Tibial nerve (tissue), 4 donors: ENCODE measurements at places on chromosomes 4 and X. TPM values are rescaled to one million over a fixed set of nuclear protein-coding genes. Genes with fewer than 3 reads are reported as not detected.
A peak's percentile ranks its signal among the peaks of the same experiment; 100 is the strongest.

- DNase-seq, result no peak
- no peaks in the 10 kb centered on the region for H3K27me3 ChIP-seq
- H3K27ac ChIP-seq, result peak overlapping the region; percentile 88
- peaks cover 4% of the 10 kb centered on the region for H3K4me1 ChIP-seq
- no peaks in the 10 kb centered on the region for H3K36me3 ChIP-seq
These were observed 449 bp downstream of the CTPS2 start for GRCh38 chrX:16711893-16712547.

TMEM154 gene
- total RNA-seq, result 1.3 TPM

GRCh38 chr4:110850461-110851442, 227.9 kb upstream of the PITX2 start:
- H3K27me3 ChIP-seq, result no peaks in the 10 kb centered on the region
- H3K36me3 ChIP-seq, result no peaks in the 10 kb centered on the region
- no peak overlapping the region for H3K27ac ChIP-seq
- no peak for DNase-seq

SLC34A2 gene
- not detected for total RNA-seq

GRCh38 chr4:70938086-70938485, 35.9 kb downstream of the MOB1B start:
- no peak for DNase-seq
- no peaks in the 10 kb centered on the region for H3K27me3 ChIP-seq
- H3K4me3 ChIP-seq, result no peak overlapping the region
- H3K36me3 ChIP-seq, result no peaks in the 10 kb centered on the region
- H3K4me1 ChIP-seq, result no peaks in the 10 kb centered on the region

CT47B1 gene
- total RNA-seq, result not detected

DNA sequence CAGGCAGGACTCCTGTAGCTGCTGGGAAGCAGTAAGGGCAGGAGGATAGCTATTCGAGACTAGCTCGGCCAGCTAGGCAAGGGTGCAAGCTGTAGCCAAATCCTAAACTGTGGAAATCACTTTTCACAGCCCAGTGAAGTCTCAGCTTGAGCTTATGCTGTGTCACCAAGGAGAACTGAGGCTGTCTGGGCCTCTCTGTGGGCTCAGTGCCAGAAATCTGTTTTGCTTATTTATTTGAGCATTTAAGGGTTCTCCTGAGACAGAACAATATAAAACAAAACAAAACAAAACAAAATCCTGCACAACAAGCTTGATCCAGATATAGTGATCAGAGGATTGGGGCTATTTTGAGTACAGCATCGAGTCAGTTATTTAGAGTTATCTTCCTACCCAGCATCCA, 97.5 kb downstream of the FANCB start:
- no peaks in the 10 kb centered on the region for H3K4me1 ChIP-seq
- no peak overlapping the region for H3K27ac ChIP-seq
- no peaks in the 10 kb centered on the region for H3K27me3 ChIP-seq
- H3K36me3 ChIP-seq, result no peaks in the 10 kb centered on the region
- H3K4me3 ChIP-seq, result no peak overlapping the region

- H3K27me3 ChIP-seq, result no peaks in the 10 kb centered on the region
- DNase-seq, result no peak
- H3K4me3 ChIP-seq, result no peak overlapping the region
- H3K4me1 ChIP-seq, result no peaks in the 10 kb centered on the region
These were observed 339.7 kb downstream of the PCDH19 start for GRCh38 chrX:100070334-100070849.

- H3K4me1 ChIP-seq, result no peaks in the 10 kb centered on the region
- H3K36me3 ChIP-seq, result no peaks in the 10 kb centered on the region
- no peak overlapping the region for H3K4me3 ChIP-seq
- H3K27ac ChIP-seq, result no peak overlapping the region
These were observed 79.8 kb downstream of the PPEF2 start for GRCh38 chr4:75822416-75822815.

DNA sequence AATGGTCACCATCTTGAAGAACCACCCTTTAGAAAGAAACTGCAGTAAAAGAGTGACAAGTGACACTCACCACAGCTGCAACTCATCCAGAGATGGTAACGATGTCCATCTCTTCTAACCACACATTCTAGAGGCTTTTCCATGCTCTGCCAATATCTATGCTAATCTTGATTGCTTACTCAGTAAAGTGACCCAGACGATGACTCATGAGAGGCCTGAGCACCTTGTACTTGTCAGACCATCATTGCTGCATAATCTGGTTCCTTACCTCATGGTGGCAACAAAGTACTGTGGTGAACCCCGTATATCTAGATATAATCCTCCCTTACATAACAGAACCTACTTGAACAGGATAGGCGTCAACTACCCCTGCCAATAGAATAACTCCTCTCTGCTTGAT, 75.6 kb downstream of the CCNG2 start:
- no peak overlapping the region for H3K4me3 ChIP-seq
- H3K27me3 ChIP-seq, result no peaks in the 10 kb centered on the region
- no peak for DNase-seq

DNA sequence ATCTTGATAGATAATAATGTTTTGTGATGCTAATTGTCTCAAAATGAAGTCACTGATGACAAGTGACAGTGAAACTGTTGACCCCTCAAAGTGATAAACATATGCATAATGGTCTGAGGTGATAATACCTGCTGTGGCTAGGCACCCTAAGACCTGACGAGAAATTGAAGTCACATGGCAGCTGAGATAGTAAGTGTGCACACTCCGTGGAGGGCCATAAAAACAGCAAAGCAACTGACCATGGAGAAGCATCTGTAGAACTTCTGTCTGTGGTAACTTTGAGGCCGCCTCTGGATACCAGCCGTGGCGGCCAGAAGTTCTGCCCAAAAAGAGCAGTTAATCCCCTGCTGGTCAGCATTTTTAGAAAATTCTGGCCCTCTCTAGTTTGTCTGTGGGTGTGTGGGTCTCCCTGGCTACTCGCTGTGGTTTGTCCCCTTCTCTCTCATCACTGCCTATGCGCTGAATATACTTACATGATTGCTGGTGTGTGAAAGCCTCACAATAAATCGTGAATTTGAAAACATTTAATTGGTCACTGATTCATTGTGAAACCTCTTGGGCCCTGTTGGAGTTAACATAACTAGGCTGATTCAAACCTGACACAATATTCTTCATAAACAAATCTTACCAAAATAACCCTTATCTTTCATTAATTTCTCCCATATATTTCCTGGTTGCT, 50.6 kb downstream of the CCDC149 start:
- no peak overlapping the region for H3K27ac ChIP-seq
- H3K4me3 ChIP-seq, result no peak overlapping the region
- H3K36me3 ChIP-seq, result no peaks in the 10 kb centered on the region
- no peak for DNase-seq
- peaks cover 9% of the 10 kb centered on the region for H3K4me1 ChIP-seq
- H3K27me3 ChIP-seq, result no peaks in the 10 kb centered on the region

GRCh38 chr4:148162519-148162918, 279.7 kb downstream of the NR3C2 start:
- no peak overlapping the region for H3K4me3 ChIP-seq
- no peaks in the 10 kb centered on the region for H3K36me3 ChIP-seq
- no peaks in the 10 kb centered on the region for H3K27me3 ChIP-seq
- no peak for DNase-seq

GRCh38 chr4:159677521-159677920, 574.6 kb downstream of the RAPGEF2 start:
- no peak for DNase-seq
- no peak overlapping the region for H3K27ac ChIP-seq
- H3K27me3 ChIP-seq, result no peaks in the 10 kb centered on the region
- H3K36me3 ChIP-seq, result no peaks in the 10 kb centered on the region

TGIF2LX gene
- not detected for total RNA-seq

BANK1 gene
- 3.5 TPM for total RNA-seq

- no peak overlapping the region for H3K27ac ChIP-seq
- DNase-seq, result no peak
- H3K4me3 ChIP-seq, result no peak overlapping the region
- no peaks in the 10 kb centered on the region for H3K27me3 ChIP-seq
- peaks cover 14% of the 10 kb centered on the region for H3K36me3 ChIP-seq
- H3K4me1 ChIP-seq, result peaks cover 4% of the 10 kb centered on the region
These were observed 27.5 kb upstream of the NDUFC1 start for GRCh38 chr4:139329665-139330200.

DNA sequence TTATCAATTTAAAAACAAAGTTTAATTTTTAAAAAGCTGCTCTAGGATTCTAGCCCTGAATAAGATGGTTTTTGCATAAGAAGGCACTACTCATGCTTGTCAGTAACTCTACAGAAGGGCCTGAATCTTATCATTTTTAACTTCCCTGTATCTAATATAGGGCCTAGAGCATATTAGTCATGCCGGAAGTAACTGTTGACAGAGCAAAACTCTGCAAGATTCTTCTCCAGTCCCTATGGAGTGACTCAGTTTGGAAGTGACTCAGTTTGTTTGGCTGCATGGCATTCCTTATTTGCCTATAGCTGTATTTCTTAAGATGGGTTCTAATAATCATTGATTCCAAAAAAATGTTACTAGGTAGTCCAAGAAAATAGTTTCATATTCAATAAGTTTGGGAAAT, 431.8 kb upstream of the HTR2C start:
- DNase-seq, result no peak
- no peaks in the 10 kb centered on the region for H3K4me1 ChIP-seq
- H3K27ac ChIP-seq, result no peak overlapping the region
- no peaks in the 10 kb centered on the region for H3K27me3 ChIP-seq
- no peak overlapping the region for H3K4me3 ChIP-seq

DNA sequence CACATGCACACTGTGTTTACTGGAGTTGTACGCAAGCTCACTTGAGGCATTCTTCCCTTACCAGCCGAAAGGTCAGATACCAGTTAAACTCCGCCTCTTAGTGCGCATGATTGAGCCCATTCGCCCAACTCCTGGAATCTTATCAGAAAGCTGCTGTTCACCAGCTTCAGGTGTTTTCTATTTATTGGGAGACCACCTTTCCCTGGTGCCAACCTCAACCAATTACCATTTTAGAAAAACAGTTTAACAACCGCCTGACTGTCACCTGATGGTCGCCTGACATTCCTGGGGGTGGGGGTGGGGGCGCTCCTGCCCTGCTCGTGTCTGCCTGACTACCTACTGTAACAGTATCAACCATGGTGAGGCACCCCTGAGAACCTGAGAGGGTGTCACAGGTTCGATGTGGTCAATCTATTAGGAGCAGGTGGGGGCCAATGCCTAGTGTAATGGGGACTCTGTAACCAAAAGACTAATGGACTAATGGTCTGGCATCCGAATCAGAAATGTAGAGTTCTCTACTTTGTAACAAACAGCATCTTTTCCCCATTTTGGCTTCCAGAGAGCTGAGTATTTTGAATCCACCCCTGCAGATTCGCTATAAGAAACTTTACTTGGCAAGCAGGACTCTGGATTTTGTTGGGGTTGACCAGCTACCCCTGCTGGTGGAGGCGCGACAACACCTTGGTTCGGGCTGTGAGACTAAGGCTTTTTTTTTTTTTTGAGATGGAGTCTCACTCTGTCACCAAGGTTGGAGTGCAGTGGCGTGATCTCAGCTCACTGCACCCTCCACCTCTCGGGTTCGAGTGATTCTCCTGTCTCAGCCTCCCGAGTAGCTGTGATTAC, 58.2 kb upstream of the ZNF157 start:
- H3K36me3 ChIP-seq, result no peaks in the 10 kb centered on the region
- peak; percentile 16 for DNase-seq
- no peaks in the 10 kb centered on the region for H3K4me1 ChIP-seq
- no peak overlapping the region for H3K4me3 ChIP-seq
- H3K27ac ChIP-seq, result no peak overlapping the region

AMOT gene
- total RNA-seq, result 22.1 TPM

SORCS2 gene
- 15.6 TPM for total RNA-seq

DNA sequence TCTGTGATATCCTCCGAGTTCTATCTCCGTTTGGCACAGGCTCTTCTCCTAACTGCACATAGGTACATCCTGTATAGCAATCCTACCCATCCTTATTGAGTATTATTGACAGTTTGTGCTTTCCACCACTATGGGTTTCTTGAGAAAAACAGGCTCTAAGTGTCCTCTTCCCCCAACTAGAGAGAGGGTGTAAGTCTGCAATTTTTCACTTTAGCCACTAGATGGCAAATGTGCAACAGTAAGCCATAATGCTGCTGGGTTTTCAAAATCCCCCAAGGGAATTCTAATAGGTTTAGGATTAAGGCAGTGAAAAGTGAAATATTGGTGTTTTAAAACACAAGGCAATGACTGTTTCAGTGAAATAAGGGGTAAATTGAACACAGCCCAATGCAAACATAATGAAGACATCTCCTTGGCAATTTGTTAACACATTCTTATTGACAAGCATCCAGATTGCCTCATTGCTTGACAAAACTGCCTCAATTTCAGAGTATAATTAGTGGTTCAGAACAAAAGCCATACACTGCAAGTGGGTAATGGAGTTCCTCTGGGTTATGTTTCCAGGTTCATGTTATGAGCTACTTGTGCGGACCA, 239.0 kb upstream of the HTR2C start:
- no peaks in the 10 kb centered on the region for H3K4me1 ChIP-seq
- peaks cover 35% of the 10 kb centered on the region for H3K27me3 ChIP-seq
- H3K4me3 ChIP-seq, result no peak overlapping the region

CT45A1 gene
- not detected for total RNA-seq

DNA sequence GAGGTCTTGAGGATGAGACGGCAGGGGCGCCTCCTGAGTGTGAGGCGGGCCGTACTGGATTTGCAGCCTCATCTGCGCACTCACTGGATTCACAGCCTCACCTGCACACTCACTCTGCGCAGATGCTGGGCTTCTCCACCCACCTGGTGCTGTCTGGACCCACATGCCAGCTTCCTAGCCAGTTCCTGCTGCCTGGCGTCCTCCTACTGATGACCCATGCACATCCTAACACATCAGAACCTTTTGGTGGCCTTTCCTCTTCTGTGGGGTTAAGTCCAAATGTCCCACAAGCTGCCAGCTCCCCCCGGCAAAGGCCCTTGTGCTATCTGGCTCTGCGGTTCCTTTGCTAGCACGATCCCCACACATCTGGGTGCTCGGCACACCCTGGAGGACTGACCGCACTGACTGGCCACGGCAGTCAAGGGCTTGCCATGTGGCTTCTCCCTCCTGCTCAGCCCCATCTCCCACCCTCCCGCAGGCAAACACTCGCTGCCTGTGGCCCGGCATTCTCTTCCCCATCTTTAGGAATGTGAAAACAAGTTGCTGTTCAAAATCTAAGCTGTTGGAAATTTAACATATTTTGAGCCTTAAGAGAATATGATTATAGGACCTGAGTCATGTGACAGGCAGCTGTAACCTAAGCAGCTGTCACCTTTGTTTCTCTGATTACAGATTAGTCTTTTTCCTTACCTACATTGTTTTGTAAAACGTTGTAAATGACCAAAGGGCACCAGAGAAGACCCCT, 39.4 kb upstream of the AFAP1 start:
- H3K27ac ChIP-seq, result no peak overlapping the region
- H3K27me3 ChIP-seq, result no peaks in the 10 kb centered on the region
- no peak for DNase-seq
- H3K4me1 ChIP-seq, result no peaks in the 10 kb centered on the region

- no peaks in the 10 kb centered on the region for H3K27me3 ChIP-seq
- H3K4me3 ChIP-seq, result no peak overlapping the region
- no peak for DNase-seq
- peaks cover 31% of the 10 kb centered on the region for H3K36me3 ChIP-seq
- H3K4me1 ChIP-seq, result no peaks in the 10 kb centered on the region
These were observed 89.4 kb upstream of the AFAP1 start for GRCh38 chr4:8028884-8029568.
